ENCODE measurements at places on chromosomes 5 and 9. TPM values are rescaled to one million over a fixed set of nuclear protein-coding genes. Genes with fewer than 3 reads are reported as not detected.

The SMIM32 gene
- total RNA-seq = not detected

The KCNV2 gene
- not detected for total RNA-seq

The ERGIC1 gene
- total RNA-seq = 59.5 TPM

The SLC4A9 gene
- total RNA-seq = 0.31 TPM

The AIF1L gene
- 0.34 TPM for total RNA-seq

The FGD3 gene
- total RNA-seq = 160 TPM

The TMEM215 gene
- not detected for total RNA-seq

The NUTM2G gene
- total RNA-seq = not detected

The ANKRD33B gene
- 4.4 TPM for total RNA-seq

The SPATA31E1 gene
- total RNA-seq = not detected

The PFDN1 gene
- 48.3 TPM for total RNA-seq

The NDST1 gene
- 1.9 TPM for total RNA-seq

The BNC2 gene
- not detected for total RNA-seq

The TPM2 gene
- 35.7 TPM for total RNA-seq

The FOXD4L5 gene
- total RNA-seq = 0.43 TPM

The RLN1 gene
- 2.9 TPM for total RNA-seq

The STKLD1 gene
- 0.91 TPM for total RNA-seq

The PRELID2 gene
- total RNA-seq = 3.3 TPM

The TTC16 gene
- 4.4 TPM for total RNA-seq

The PCDHGA9 gene
- total RNA-seq = not detected

The ADCY2 gene
- total RNA-seq = not detected

The TCF7 gene
- 315 TPM for total RNA-seq

The FCN2 gene
- total RNA-seq = not detected

The FCHO2 gene
- total RNA-seq = 3.4 TPM

The ELAVL2 gene
- not detected for total RNA-seq

The DMAC1 gene
- total RNA-seq = 55.1 TPM

The CDC25C gene
- total RNA-seq = 11.9 TPM

The LHX6 gene
- total RNA-seq = not detected

The WDR70 gene
- 37.6 TPM for total RNA-seq

The PHF2 gene
- 29.5 TPM for total RNA-seq

The NR6A1 gene
- total RNA-seq = 0.06 TPM

The EGFLAM gene
- total RNA-seq = not detected

The GLDC gene
- not detected for total RNA-seq

The HRH2 gene
- 26.8 TPM for total RNA-seq

The PRR7 gene
- total RNA-seq = 10.6 TPM

The N4BP3 gene
- 5.3 TPM for total RNA-seq

The ITGA2 gene
- 2.5 TPM for total RNA-seq

The SLCO6A1 gene
- not detected for total RNA-seq

The NR2F1-AS1 gene
- total RNA-seq = not detected

The FLT4 gene
- 11.6 TPM for total RNA-seq

The WNT8A gene
- not detected for total RNA-seq

The LVRN gene
- not detected for total RNA-seq

The C1QTNF3 gene
- total RNA-seq = 4.8 TPM

The THG1L gene
- total RNA-seq = 13.3 TPM

The PCDHGA8 gene
- total RNA-seq = 0.09 TPM

The HAPLN1 gene
- not detected for total RNA-seq

The TUSC1 gene
- total RNA-seq = not detected

The ECSCR gene
- total RNA-seq = not detected

The AQP7 gene
- total RNA-seq = not detected

The CFAP90 gene
- not detected for total RNA-seq

The PRUNE2 gene
- total RNA-seq = not detected

The EPB41L4A gene
- total RNA-seq = 1.0 TPM

The MLANA gene
- total RNA-seq = not detected

The FIBCD1 gene
- total RNA-seq = not detected

The RASA1 gene
- 17.0 TPM for total RNA-seq

Measured in activated naive CD8-positive, alpha-beta T cell treated with anti-CD3 and anti-CD28 coated beads, Interleukin-2, amount 10 ng/mL, durations not matched to agents 7 days and 5 days (primary cell).